SW480 (cell line): ENCODE measurements at places on chromosomes 16 and 17.

GRCh38 chr16:54633943-54634362, 296.7 kb upstream of the IRX5 start:
- no peak for DNase-seq

DNA sequence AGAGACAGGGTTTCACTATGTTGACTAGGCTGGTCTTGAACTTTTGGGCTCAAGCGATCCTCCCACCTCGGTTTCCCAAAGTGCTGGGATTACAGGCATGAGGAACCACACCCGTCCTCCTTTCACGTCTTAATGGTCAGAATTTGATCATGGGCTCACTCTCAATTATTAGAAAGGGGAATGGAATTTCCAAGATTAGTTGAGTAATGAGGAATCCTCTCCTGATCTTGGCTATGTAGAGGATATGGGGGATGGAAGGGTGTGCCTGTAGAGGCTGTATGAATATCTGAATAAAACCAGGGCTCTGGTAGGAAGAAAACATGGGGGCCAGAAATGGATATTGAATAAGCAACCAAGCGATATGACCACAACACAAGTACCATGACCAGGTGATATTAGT, 25.9 kb upstream of the SMURF2 start:
- no peak for DNase-seq

- DNase-seq = no peak
Measured at GRCh38 chr16:69326172-69326873, 4.1 kb downstream of the PDF start.

GRCh38 chr17:40980596-40980995, 3.5 kb downstream of the KRT40 start:
- DNase-seq = no peak

- DNase-seq = no peak
Measured at GRCh38 chr16:57115514-57116182, 23.3 kb downstream of the CPNE2 start.

- DNase-seq = peak; percentile 58
Measured at GRCh38 chr16:21600031-21600773, 825 bp downstream of the METTL9 start.

DNA sequence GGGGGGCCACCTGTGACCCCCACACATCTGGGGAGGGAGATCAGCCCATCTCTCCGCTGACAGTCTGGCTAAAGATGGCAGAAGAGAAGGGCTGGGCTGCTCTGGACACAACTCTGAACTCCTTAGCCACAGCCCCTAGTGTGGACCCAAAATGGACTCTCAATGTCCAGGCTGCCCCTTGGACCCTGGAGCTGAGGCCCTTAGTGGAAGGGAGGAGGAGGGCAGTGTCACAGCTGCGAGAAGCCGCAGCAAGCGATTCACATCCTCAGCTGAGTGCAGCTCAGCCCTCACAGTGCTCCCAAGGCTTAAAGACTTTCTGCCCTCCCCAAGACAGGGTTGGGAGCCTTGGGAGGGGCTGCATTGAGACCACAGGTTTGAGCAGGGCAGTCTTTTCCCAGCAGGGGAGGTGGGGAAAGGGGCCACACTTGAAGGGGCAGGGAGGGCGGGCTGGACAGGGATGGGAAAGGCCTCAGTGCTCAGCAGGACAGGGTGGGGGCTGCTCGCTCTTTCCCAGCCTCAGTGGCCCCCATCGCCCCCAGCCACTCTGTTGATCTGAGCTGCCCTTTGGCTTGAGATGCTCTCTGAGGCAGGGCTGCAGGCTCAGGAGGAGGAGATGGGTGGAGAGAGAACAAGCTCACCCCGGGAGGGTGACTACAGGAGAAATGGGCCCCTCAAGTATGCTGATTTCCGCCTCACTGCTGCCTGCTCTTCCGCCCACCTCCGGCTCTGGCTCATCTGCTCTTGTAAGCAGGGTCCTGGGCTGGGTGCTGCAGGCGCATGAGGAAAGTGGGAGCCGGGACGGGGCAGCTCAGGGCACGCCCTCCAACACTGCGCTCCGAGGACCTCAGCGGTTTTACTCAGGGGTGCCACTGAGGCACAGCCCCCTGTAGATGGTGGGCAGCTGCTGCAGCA, 50.9 kb upstream of the MTSS2 start:
- DNase-seq = no peak

GRCh38 chr17:83110735-83111134, 31.3 kb downstream of the METRNL start:
- no peak for DNase-seq

GRCh38 chr16:4214215-4214621, 27.7 kb downstream of the SRL start:
- DNase-seq = peak; percentile 86

GRCh38 chr17:76410328-76410965, 26.0 kb downstream of the SPHK1 start:
- DNase-seq = no peak

GRCh38 chr16:12675046-12675445, 128.6 kb downstream of the CPPED1 start:
- DNase-seq = no peak

- DNase-seq = no peak
Measured at GRCh38 chr16:15932939-15933338, 16.5 kb upstream of the ABCC1 start.

DNA sequence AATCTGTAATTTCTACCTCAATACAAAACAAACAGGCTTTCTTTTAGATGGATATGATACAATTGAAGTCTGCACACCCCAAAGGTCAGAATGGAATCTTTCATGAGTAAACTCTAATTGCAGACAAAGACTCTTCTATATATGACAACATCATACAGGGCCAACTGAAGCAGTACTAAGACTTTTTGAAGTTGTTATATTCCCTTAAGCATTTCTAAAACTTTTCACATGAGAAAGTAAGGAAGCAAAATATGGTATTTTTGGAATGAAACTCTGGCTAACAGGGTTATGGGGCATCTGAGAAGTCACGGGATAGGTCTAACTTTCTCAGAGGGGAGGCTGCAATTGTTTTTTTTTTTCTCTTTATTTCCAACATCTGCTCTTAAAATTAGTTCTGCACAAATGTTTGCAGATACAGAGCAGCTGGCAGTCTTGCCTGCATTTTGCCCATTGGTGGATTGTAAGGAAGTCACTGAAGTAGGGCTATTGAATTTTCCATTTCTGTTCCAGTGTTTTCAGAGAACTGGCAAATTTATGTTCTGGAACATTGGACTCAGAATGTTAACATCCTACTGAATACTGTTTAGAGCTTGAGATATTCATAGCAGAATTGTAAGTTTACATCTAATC, 59.1 kb downstream of the SSH2 start:
- no peak for DNase-seq

GRCh38 chr17:27558341-27558740, 72.6 kb upstream of the LGALS9 start:
- no peak for DNase-seq

GRCh38 chr16:47861999-47862398, 293.8 kb downstream of the ABCC12 start:
- DNase-seq = no peak
